CD4-positive, alpha-beta T cell treated with Interleukin-17A for 1 hour (primary cell): ENCODE measurements at places on chromosomes 1 and 21.

GRCh38 chr1:32246888-32247273 lies at the start of gene FAM167B:
Gene FAM167B (plus strand): TSS chr1:32247222. CDS start chr1:32247422, 200 bp downstream.
- no peak for DNase-seq

GRCh38 chr1:94237291-94238226 lies at the start of gene ARHGAP29:
Gene ARHGAP29 (minus strand): TSS chr1:94237584. CDS start chr1:94231611, 5,973 bp downstream.
- peak; percentile 20 for DNase-seq

- no peak for DNase-seq
Measured at GRCh38 chr1:7555391-7556185, 215.5 kb upstream of the VAMP3 start.

DNA sequence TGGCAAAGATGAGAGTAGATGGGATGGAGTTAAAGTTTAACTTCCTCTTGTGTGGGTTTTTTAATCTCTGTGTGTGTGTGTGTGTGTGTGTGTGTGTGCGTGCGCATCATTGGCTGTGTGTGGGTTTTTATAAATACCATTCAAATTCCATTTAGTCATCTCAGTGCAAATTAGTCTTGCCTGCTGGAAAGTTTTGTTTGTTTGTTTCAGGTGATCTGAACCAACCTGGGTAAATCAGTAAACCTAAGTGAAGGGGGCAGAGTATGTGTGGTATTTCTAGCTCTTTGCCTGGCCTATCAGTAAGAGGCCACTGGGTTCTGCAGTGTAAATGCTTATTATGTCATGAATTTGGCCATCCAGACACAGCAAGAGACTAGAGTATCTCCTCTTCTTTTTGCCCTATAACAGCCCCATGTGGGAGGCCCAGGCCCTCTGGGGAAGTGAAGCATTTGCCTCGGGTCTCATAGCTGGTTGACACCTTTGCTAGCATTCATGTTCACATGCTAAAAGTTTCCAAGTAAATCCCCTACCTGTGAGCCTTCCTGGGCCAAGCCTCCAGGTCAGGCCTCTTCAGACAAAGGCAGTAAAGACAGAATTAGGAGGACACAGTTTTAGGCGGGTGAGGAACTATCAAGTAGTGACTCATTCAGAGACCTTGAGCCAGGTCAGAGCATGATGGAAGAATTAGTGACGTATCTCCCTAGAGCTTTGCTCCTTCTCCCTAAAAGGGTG lies 14.7 kb downstream of the INTS3 start:
- peak; percentile 10 for DNase-seq

DNA sequence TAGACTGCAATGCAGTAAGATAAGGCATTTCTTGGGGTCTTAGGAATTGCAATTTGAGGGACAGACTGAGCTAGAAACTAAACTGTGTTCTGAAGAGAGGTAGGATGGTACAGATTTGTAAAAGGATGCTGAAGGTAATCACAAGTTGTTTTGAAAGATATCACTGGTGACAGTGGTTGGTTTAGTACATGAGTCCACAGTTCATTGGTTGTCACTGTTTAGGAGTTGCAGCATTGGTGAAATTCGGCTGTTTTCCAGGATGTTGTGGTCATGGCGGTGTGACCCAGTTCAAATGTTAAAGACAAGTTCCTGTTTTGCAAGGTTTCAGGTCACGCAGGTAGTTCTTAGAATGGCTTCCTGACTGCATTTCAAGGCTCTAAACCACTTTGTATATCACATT lies 292.8 kb upstream of the B3GALT2 start:
- DNase-seq: peak; percentile 92

DNA sequence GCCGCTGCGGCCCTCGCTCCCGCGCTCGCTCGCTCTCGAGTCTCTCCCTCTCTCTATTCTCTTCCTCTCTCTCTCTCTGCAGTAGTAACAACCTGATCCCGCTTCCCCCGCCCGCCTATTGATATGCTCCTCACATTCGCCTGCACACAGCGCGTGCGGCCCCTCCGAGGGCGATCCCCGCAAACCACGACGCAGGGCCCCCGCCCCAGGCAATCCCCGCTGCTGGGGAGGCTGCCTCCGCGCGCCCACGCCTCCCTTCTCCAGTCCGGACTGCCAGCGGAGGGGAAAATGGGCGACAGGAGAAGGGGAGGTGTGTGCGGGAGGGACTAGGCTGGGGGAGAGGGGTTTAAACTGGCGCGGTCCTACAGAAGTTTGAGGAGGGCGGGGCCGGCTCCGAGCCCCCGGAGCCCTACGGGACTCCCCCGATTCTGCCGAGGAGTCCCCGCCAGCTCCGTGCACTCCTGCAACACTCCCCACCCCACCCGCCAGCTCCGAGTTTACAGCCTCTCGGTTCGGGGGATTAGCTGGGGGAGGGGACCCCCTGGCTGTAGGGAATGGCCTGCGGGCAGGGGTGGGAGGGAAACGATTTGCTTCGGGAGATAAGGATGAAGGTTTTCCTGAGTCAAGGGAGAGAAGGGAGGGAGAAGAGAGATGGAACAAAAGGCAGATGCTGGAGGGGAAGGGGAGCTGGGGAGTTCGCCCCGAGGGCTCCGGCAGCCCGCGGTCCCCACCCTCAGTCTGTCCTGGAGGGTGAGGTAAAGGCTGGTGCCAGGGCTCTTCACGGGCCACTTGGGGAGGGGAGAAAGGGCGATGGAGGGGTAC lies 66.6 kb downstream of the SYT2 start:
- peak; percentile 18 for DNase-seq

- DNase-seq: no peak
Measured at GRCh38 chr1:48084826-48085225, 87.6 kb upstream of the TRABD2B start.

- DNase-seq: no peak
Measured at GRCh38 chr1:71023515-71023914, 24.1 kb downstream of the PTGER3 start.

DNA sequence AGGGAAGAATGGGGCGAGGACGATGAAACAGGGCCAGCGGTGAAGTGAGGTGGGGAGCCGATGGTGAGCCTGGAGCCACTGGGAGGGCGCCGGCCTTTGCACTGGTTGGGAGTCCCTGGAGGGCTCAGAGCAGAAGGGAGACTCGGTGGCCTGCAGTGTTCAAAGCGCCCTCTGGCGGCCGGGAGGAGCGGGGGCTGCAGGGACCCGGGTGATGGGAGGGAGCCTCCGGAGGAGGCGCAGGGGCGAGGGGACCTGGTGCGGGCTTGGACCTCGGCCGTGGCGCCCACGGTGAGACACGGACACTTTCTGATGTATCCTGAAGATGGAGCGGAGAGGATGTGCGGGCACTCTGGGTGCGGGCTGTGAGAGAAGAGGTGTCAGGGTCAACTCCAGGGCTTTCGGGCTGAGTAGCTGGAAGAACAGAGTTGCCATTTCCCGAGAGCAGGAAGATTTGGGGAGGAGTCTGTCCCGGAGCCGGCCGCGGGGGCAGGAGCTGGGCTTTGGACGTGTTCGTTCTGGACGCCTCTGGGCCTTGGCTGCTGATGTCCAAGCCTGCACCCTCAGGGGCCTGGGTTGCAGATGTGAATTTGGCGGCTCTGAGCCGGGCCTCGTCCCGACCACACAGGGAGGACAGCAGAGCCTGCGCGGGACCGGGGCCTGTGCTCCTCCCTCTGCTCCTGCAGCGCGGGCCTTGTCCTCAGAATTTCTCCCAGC lies 29.7 kb downstream of the HEYL start:
- peak; percentile 65 for DNase-seq

DNA sequence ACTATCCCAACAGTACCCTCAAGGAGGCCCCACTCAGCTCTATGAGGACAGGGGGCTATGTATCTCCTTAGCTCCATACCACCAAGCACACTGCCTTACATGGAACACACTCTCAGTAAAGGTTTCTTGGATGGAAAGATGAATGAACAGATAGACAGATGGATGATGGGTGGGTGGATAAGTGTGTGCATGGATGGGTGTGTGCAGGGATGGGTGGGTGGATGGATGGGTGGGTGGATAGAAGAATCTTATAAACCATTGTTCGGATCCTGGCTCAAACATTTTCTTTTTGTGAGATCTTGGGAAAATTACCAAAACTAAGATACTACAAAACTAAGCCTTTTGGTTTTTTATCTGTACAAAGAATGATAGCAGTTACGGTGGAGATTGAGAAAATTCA lies 111.0 kb upstream of the NFIA start:
- no peak for DNase-seq

DNA sequence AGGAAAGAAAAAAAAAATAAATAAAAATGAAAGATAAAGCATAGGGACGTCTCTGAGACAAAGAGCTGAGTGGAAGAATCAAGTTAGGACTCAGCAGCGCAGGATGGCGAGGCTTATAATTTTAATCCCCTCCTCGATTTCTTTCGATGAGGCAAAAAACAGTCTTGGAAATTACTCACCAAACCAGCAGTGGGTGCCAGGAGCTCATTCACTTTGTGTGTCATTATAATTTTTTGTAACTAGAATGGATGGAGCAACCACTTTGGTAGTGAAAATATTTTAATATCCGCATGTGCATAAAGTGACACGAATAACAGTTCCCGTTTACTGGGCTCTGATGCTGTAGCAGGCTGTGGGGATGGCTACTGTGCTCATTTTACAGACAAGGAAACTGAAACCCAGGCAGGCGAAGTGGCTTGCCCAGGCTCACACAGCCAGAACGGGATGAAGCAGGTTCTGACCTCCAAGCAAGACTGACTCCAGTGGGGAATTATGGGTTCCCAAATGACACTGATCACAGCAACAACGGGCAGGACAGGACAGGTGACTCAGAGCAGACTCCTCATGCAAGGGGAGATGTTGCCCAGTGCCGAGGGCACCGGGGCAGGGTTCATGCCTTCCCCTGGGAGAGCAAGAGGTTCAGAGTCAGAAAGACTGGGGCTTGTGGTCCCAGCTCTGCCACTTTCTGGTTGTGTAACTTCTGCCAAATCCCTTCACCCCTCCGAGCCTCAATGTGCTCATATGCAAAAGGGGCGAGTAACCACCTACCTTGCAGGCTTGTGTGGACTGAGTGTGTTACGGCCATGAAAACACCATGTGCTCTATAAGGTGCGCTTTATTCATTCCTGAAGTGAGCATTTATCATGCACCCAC lies 63.6 kb downstream of the RUNX3 start:
- no peak for DNase-seq

DNA sequence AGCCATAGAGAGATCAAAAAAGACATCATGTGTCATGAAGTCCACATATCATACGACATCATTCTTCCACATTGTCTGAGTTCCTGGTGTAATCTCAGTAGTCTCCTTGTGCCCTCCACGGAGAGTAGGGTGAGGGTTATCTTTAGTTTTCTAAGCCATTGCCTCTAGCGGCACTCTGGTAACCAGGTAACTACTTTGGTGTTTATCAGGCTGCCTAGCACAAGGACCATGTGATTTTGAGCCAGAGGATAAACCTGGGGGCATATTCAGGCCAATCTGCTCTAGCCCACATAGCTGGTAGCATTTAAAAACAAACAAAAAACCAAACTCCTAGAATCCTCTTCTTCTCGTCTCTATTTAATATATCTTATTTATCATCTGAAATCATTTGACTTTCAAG lies 147.4 kb downstream of the GDAP2 start:
- DNase-seq: no peak

- peak; percentile 44 for DNase-seq
Measured at GRCh38 chr1:182149411-182149965, 88.0 kb upstream of the ZNF648 start.

GRCh38 chr1:234854645-234855039 lies 244.7 kb upstream of the IRF2BP2 start:
- no peak for DNase-seq

DNA sequence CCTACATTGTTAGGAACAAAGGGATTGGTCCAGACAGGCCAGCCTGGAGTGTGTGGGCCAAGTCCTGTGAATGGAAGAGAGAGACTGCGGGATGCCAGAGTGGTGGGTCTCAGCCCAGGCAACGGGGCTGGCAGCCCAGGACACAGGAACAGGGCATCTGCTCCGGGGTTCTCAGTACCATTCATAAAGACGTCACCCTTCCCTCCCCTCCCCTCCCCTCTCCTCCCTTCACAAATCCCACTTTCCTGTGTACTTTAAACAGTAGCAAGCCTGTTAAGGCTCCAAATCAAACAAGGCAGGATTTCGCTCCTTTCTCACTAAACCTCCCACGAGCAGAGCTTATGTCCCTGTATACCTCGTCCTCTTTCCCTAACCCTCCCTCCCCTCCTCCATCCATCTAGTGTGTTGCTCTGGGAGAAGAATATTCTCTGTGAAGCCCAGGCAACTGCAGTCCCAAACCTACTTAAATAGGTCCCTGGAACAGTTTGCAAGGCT lies 4.2 kb upstream of the PLXNA2 start:
- no peak for DNase-seq

GRCh38 chr1:21537932-21538630 lies 28.9 kb downstream of the ALPL start:
- DNase-seq: no peak

DNA sequence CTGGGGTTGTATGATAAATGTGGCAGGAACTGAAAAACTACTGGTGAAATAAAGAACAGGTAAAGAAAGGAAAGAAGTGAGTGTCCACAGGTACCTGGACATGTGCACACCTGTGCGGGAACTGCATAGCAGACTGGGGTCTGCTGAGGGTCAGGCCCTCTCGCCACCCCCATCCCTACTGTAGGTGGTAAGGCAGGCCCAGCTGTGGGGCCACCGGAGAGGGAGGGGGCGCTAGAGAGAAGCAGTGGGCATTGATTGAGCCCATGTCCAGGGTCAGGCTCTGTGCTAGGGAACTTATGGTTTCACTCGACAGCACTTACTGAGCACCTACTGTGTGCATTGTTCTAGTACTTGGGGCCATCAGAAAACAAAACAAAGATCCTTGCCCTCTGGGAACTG lies 400.5 kb downstream of the MATN1 start:
- DNase-seq: no peak

DNA sequence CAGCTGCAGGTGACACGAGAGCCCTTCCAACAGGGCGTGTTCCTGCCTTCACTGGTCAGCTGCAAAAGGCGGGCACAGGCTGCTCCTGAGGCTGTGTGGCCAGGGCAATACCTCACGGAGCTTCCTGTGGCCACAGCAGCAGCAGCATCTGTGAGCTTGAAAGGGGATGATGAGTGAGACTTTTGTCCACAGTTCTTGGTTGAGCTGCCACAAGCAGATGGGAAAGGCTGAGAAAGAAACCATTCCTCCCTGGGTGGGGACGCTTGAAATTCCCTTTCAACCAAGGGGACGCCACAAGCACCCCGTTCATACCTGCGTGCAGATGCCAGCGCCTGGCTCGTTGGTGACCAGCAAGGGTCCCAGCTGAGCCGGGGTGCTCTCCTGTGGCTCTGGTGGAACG lies 37.6 kb downstream of the B3GALT5 start:
- DNase-seq: no peak

- peak; percentile 61 for DNase-seq
Measured at GRCh38 chr1:10867138-10867721, 70.8 kb upstream of the CASZ1 start.

DNA sequence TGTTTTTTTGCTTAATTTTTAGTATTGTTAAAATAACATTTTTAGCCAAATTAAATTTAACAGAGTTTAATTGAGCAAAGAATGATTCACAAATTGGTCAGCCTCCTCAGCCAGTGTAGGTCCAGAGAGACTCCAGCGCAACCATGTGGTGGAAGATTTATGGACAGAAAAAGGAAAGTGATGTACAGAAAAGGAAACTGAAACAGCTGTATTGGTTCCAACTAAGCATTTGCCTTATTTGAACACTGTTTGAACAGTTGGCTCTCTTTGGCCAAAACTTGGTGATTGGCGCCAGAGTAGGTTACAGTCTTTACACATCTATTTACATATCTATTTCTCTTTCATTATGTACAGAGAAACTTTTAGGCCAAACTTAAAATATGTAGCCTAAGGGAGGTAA lies 19.4 kb downstream of the RPS6KC1 start:
- DNase-seq: peak; percentile 46

GRCh38 chr1:31306278-31306677 lies 9.4 kb downstream of the ZCCHC17 start:
- no peak for DNase-seq

- no peak for DNase-seq
Measured at GRCh38 chr1:41427916-41428737, 56.4 kb downstream of the EDN2 start.

- no peak for DNase-seq
Measured at GRCh38 chr21:14076143-14076806, 134.5 kb downstream of the LIPI start.
